Sciatic nerve (tissue), 2 donors: ENCODE measurements at places on chromosomes 3 and 15.

DNA sequence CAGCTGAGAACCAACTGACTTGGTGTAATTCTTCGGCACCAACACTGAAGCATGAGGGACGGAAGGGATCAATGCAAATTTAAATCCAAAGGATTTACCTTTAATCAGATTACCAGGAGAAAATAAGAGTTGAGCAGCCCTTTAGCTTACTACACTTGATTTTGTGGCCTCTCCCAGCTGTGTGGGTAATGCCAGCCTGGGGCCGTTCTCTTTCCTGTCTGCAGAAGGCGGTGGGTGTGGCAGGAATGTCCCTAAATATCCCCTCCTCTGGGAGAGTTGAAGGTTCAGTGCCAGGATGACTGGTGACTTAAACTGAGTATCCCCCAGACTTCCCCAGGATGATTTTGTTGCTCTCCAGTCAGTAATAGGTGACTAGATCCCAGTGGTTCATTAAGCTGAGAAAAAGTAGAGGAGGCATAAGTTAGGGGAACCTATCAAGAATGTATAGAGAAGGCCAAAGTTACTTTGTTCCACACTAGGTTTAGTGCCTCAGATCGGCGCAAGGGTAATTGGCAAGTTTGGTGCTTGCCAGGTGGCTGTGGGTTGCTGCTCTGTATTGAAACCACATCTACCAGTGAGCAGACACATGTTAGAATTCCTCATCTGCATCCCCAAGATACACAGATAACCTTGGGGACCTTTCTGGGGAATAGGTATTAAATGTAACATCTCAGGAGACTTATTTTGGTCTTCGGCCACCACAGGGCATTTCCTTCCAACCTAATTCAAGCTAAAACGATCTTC is 23.1 kb downstream of the MAPKBP1 start:
- no peak for DNase-seq

DNA sequence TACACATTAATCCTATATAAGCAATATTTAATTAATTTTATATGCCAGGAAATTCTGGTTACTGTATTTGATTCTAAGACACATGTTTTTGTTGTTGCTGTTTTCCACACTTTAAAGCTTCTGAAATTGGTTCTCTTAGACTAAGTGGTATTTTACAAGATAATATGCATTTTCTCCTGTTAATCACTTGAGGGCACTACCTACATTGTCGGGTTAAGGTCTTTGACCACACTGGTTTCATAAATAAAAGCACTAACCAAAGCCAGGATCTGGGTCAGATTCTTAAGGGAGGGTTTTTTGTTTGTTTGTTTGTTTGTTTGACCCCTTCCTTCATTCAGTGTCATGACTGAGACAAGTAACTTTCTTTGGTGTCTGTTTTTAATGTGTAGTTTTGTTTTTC is 590.2 kb downstream of the RBMS3 start:
- no peak for DNase-seq

- no peak for DNase-seq
Measured at GRCh38 chr3:50100956-50101845, 12.5 kb downstream of the RBM5 start.

DNA sequence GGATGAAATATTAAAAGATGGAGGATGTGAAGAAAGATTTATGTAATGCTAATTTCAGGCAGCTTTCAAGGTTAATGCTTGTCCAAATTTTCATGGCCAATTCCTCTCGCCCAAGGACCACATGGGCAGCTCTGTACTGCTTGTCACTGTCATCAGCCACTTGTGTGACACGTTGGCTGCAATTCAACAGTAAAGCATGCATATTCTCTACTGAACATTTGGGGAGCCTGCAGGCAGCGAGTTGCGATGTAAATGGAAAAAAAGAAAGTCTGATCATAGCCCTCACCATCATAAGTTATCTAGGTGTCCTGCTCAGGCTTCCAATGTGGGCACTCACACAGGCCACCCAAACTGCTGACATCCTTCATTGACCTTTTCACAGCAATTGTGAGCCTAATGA is 1026.8 kb upstream of the NR2F2 start:
- DNase-seq, result no peak

- no peak for DNase-seq
Measured at GRCh38 chr3:33181229-33181628, 37.4 kb downstream of the SUSD5 start.

GRCh38 chr3:23888617-23889228 is 28.1 kb downstream of the NKIRAS1 start:
- no peak for DNase-seq

DNA sequence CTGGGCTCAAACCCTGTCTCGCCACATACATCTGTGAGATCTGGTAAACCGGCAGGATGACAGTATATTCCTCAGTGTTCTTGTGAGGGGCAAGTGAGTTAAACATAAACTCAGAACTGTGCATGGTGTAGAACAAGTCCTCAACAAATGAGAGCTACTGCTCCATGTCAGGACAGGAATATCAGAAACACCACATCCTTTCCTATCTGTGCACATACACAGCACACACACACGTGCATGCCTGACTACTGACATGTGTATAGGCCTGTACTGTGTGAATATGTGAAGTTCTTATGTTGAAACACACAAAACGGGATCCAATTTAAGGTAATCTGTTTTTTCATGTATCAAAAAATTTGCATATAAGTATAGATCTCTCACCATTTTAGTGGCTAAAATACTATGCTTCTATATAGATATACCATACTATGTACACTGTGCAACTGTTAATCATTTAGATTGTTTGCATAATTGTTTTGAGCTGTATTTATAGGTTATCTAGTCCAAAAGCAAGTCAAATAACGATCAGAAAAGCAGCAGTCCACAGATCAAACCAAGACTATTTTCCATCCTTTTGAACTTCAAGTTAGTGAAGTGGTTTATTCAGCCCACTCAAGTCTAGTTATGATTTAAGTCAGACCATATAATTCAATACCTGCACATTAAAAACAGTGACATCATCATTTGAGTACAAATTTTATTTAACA is 44.8 kb downstream of the CCR4 start:
- DNase-seq, result no peak

DNA sequence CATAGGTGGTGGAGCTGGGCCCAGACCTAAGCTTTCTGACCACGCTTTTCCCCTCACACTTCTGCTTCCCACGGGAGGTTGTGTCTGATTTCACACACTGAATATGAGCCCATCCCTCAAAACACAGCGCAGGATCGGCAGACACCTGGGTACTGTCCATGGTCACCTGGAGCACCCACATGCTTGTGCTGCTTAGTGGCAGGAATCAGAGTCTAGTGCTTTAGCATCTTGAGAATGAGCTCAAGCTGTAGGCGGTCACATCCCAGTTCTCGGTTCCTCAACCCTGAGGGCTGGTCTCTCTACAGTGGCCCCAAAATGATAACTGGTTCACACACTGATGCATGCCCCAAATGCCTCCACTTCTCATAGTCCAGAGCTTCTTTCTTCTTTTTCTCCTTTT is 111.0 kb downstream of the SEMA5B start:
- no peak for DNase-seq

DNA sequence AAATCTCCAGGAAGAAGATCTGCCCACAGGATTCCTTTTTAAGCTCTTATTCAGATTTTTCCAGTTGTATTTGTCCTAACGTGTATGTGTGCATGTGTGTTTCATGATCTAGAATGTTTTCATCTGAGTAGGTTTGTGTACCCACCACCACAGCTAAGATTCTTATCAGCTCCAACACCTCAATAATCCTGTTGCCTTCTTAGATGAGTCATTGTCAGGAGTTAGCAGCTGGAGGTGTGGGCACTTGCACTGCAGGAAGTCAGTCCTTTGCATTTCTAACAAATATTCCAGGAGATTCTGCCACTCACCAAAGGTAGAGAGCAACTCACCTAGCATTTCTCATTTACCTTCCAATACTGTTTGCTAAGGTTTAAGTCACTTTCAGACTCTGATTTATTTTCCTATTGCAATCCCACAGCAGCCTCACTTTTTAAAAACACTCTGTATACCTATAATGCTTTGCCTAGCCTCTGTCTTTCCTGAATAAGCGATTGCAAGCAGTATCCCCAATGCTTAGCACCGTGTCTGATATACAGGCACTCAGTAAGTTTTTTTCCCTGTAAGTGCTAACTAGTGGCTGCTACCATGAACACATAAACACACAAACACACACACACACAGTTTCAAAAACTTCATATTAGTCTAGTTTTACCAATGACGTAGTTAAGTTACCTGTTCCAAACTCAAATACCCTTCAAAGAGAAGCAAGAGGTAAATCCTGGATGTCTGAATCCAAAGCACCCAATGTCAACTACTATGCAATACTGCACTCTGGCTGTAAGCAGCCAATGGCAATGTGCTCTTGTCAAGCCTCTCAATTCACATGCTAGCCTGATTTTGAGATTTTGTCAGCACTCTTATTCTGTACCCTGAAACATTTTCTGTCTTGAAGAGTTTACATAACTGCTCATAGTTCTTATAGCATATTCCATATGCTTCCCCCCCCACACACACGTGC is 713.5 kb upstream of the LMCD1 start:
- DNase-seq, result no peak

DNA sequence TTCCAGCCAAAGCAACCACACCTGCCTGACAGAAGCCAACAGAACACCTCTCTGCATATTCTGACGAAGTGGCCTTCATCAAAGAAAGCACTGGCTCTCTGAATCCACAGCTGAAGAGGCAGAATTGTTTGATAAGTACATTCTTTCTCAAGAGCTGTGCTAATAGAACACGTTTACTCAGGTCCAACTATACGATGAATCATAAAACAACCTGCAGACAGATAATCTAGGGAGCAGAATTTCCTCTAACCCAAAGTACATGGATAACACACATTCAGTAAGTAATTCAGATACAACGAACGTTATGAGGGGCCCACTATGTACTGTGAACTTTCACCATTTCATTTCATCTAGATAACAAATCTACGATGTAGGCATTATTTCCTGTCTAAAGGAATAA is 25.4 kb downstream of the ALDH1A2 start:
- DNase-seq, result no peak

DNA sequence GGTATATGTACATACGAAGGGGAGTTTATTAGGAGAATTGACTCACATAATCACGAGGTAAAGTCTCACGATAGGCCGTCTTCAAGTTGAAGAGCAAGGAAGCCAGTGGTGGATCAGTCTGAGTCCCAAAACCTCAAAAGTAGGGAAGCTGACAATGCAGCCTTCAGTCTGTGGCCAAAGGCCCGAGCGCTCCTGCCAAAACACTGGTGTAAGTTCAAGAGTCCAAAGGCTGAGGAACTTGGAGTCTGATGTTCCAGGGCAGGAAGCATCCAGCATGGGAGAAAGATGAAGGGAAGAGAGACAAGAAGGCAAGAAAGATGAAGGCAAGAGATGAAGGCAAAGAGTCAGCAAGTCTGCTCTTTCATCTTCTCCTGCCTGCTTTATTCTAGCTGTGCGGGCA is 16.8 kb upstream of the LRRN1 start:
- DNase-seq, result no peak

GRCh38 chr3:67094774-67095173 is 96.7 kb downstream of the KBTBD8 start:
- no peak for DNase-seq

GRCh38 chr15:36370731-36371112 is 208.7 kb upstream of the CDIN1 start:
- no peak for DNase-seq

DNA sequence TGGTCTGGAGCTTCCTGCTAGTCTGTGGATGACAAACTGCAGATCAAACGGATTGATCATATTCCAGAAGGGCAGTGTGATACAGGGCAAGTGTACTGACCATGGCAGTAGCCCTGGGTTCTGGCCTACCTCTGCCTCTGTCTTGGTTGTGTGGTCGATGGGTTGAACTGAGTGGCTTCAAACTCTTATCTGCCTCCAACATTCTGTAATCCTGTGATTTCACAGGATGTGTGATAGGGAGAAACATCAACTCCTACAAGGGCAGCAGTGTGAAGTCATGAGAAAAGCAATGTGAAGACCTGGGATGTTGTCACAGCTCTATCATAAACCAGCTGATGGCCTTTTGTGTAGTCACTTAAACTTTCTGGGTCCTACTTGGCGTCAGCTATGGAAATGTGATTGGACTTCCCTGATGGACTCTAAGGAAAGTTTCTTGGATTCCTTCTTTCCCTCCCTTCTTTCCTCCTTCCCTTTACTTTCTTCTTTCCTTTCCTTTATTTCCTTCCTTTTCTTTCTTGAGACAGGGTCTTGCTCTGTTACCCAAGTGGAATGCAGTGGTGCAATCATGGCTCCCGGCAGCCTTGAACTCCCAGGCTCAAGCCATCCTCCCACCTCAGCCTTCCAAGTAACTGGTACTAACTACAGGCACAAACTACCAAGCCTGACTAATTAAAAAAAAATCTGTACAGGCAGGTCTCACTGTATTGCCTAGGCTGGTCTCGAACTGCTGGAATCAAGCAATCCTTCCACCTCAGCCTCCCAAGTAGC is 114.8 kb downstream of the BBX start:
- no peak for DNase-seq

DNA sequence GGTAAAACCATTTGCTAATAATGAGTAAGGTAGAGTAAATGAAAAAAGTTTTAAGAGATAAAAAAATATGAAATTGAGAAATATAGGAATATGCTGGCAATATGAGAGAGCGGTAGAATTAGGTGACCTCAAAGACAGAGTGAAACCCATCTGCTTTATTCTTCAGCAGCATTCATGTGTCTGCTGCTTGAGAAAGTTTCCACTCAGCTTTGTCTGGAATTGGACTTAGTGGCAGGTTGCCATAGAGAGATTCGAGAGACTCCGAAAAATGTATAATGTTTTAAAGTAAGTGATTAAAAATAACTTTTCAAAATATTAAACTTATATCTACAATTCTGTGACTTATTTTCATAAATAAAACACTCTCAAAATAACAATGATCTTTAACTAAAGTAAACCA is 5.0 kb downstream of the SUCNR1 start:
- no peak for DNase-seq

GRCh38 chr3:65326574-65326973 is 638.8 kb upstream of the ADAMTS9 start:
- DNase-seq, result no peak

DNA sequence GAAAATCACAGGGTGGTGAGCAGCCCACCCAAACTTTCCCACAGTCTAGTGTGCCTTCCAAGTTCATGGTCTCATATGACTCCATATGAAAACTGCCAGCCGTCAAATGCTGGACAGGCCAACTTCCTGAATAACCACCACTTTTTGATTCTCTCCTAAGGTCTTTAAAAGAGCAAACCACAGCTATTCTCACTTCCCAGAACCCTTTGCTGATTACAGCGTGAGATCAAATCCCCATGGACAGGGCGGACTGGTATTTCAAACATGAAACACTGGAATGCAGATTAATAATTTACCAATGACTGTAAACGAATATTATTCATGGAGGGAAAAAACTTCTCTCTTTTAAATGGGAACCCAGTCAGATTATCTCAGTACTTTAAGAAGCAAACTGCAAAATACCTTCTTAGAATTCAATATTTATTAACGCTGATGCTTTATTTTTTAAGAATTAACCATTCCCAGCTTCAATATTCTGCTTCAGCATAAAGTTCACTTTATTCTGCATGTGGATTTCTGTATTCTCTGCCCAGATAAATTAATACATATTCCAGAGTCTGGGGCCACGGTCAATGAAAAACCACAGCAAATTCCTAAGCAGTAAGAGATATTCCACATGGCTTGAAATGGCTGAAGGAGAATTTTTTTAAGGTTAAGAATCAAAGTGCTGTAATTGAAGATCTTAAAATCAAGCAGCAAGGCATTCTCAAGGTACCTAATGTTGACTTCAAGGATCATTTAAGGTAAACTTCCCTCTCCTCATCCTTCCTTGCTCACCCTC is 42.9 kb downstream of the MYO1E start:
- no peak for DNase-seq
